ENCODE measurements at places on chromosomes 3 and 15. TPM values are rescaled to one million over a fixed set of nuclear protein-coding genes. Genes with fewer than 3 reads are reported as not detected.

SLC30A4 gene
- total RNA-seq: 1.3 TPM

CSPG4 gene
- not detected for total RNA-seq

COL6A5 gene
- not detected for total RNA-seq

IQCH gene
- total RNA-seq: 0.75 TPM

ADIPOQ gene
- not detected for total RNA-seq

FANCD2OS gene
- total RNA-seq: not detected

ANKRD34C gene
- not detected for total RNA-seq

KLHL40 gene
- total RNA-seq: not detected

STRA6 gene
- 0.14 TPM for total RNA-seq

All from activated naive CD4-positive, alpha-beta T cell treated with anti-CD3 and anti-CD28 coated beads, Interleukin-2, amount 50 U/mL, for 72 hours (primary cell).